ENCODE measurements at places on chromosomes 6 and 20.

GRCh38 chr6:314377-314776, 22.1 kb downstream of the DUSP22 start:
- DNase-seq = no peak

DNA sequence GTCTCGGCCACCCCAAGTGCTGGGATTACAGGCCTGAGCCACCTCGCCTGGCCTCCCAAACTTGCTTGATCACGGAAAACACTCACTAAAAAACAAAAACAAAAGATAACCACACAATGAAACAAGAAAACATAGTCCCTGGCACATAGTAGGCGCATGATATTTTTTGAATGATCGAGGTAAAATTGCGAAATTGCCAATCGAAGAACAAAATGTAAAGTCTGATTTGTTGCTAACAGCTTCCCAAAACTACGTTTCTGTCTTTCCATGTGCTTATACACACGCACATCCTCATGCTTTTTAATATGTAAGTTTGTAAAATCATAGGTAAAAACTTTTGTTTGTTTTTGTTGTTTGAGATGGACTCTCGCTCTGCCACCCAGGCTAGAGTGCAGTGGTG, 168.5 kb upstream of the SALL4 start:
- no peak for DNase-seq

GRCh38 chr6:27426045-27426620, 37.6 kb downstream of the ZNF391 start:
- no peak for DNase-seq

GRCh38 chr20:52859156-52859876, 112.8 kb upstream of the TSHZ2 start:
- DNase-seq = no peak

GRCh38 chr6:32472781-32473375, 33.2 kb downstream of the HLA-DRA start:
- DNase-seq = peak; percentile 11

- no peak for DNase-seq
Measured at GRCh38 chr20:16411361-16411760, 161.9 kb downstream of the KIF16B start.

DNA sequence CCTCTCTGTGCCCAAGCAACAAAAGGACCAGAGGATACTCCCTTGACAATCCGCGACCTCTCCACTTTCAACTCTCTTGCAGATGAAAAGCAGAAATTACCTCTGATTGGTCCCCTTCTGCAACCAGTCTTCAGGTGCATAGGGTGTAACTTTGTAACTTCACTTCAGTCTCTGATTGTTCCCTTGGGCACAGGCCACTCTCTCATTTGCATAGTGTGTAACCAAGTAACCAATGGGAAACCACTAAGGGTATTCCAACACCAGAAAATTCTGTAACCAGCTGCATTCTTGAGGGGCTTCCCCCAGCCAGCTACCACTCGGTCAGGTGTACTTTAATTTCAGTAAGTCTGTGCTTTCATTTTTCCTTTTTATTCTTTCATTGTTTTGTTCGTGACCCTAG, 4.4 kb upstream of the RAET1L start:
- no peak for DNase-seq

DNA sequence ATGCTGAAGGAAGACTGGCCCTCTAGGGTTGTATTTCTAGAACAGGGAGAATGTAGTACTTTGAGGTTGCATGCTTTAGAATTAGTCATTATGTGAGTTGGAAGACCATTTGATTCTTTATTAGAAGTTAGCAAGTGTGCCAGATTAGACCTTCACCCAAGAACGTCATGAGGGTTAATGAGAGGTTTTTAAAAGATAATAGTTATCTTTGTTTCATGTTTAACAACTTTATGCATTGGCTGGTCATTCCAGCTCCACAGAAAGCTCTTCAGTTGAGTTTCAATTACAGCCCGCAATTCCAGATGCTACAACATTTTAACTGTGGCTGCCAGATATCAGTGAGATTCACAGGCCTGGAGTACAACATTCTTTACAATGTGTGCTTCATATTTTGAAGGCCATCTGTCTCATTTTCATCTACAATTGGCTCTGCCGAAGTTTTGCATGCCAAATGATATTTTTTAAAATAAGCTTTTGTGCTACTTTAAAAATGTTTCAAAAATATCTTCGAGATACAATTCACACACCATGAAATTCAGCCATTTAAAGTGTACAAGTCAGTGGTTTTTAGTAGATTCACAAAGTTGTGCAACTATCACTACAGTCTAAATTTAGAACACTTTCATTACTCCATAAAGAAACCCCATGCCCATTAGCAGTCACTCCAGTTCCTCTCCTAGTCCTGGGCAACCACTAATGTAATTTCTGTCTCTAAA, 61.1 kb upstream of the FBXO30 start:
- peak; percentile 16 for DNase-seq

GRCh38 chr20:24616258-24617079, 147.0 kb downstream of the SYNDIG1 start:
- DNase-seq = no peak

GRCh38 chr6:7311917-7312615, 933 bp downstream of the SSR1 start:
- DNase-seq = peak; percentile 18

GRCh38 chr20:19820555-19821211, 62.6 kb downstream of the RIN2 start:
- DNase-seq = no peak

DNA sequence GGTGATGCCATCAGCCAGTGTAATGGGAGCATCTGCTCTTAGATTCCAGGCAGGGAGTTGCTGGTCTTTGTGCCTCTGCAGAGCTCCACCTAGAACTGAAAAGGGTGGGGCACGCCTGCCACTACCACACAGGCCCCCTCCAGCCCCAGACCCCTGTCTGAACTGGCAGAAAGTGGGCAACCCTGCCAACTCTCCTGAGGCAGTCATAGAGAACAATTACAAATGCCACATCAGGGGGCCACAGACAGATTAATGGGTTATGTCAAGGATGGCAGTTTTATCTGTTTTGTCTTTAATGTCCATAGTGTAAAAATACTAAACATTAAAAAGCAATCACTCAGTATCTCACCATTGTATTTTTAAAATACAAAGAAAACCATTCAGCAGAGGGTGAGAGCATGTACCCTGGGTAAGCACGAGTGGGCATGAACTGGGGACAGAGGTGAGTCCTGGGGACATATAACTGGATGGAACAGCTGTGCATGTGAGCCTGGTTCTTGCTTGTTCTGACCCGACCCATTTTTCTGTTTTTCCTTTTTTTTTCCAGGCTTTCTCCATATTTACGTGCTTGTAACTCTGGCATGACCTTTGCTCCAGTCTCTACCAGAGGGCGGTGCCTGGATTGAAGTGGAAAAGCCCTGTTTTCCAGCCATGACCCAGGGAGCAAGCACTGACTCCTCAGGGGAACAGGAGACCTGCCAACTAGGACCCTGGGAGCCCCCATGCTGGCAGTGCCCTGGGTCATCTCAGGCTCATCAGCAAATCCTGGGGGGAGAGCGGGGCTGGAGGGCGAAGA, 8.2 kb downstream of the TRAF3IP2 start:
- DNase-seq = no peak

GRCh38 chr6:37225350-37226169, 32.0 kb upstream of the TBC1D22B start:
- no peak for DNase-seq

DNA sequence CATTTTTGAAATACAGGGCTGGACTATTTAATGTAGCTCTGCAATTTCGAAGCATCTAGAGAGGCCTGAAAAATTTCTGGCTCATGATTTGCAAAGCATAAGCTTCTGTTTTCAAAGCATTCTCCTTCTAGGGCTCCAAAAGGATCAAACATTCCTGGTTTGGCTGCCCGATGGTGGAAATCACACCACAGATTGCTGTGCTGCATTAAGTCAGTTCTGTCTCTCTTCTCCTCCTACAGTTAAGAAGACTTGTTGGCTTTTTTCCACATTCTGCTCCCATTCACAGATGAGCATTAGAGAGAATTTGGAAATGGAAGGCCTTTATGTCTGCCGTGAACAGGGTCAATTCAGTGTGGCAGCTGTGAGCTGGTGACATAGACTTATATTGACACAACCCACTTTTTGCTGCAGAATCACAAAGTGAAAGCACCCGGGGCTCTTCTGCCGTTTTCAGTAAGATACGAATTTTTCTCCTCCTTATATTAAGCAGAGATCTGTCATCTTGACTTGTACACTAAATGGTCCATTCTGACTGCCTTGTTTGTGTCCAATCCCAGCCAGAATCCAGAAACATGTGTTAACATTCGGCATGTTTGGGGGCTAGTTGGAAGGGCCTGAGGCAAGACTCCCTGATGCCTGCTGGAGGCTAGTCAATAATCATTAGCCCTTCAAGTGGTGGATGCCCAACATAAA, 330.8 kb upstream of the DEFB112 start:
- DNase-seq = peak; percentile 33

DNA sequence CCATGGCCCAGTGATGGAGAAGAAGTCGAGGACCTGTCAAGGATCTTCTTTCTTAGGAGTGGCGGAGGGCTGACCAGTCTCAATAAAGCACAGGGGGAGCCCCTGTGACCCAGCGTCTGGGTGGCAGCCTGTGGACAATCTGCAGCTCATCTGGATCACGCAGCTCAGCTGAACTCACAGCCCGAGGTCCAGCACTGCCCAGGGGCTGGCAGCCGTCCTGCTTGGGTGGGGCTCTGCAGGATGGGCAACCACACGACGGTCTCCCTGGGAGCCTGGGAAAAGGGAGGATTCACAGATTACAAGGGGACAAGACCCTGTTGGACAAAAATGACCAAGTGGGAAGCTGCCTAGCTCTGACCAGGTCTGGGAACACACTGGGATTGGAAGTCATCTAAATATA, 110.8 kb downstream of the MYLK4 start:
- no peak for DNase-seq

- peak; percentile 16 for DNase-seq
Measured at GRCh38 chr20:8305449-8305978, 173.4 kb downstream of the PLCB1 start.

DNA sequence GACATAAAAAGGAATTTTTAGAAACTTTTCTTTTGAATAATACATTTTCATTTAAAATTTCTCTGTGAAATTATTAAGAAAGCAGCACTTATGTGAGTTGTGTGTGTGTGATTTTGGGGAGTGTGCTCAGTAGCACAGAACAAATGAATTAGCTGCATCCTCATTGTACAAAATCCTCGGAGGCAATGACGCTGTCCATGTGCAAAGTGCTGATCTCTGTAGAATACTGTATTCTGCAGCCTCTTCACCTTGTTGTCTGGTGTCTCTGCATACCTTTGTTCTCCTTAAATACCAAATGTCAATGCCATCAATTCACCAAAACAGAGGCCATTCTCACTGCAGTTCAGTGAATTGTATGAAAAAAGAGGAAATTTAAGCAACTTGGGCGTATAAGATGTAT, 838.4 kb downstream of the QKI start:
- DNase-seq = peak; percentile 52

GRCh38 chr6:25449774-25450173, 170.6 kb downstream of the CARMIL1 start:
- DNase-seq = peak; percentile 41

DNA sequence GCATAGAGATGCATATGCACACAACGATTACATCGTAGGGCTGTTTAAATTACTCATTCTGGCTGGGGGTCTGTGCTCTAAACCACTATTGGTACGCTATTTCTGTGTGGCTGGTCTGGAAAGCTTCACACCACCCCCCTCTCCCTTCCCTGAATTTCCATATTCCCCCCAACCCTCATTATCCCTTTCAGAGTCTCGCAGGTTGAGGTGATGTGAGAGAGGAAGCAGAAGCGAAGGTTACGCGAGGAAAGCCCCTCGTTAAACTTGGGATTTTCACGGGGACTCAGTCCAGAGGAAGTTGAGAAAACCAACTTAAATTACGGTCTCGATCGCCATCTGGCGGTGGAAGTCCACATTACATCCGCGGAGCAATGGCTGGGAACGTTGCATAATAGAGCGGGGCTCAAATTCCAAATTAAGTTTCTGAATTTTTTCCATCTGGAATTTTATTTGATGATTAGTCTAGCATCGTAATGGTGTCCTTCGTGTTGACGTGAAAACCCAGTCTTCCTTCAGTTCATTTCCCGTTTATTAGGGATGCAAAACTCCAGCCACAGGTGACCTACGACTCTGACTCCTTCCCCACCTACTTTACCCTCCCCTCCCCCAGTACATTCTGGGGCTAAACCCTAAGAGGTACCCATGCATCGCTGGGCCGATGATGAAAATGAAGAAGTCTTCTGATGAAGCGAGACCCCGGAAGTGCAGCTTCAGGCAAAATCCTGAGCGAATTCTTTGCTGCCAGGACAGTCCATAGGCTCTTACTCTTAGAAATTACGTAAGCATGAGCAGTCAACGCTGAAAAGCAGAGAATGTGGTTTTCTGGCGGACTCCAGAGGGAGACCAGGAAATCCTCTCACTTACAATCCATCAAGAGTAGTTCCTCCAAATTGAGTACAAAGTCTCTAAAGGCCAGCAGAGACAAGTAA, 19.7 kb downstream of the HLA-DOB start:
- DNase-seq = peak; percentile 75

DNA sequence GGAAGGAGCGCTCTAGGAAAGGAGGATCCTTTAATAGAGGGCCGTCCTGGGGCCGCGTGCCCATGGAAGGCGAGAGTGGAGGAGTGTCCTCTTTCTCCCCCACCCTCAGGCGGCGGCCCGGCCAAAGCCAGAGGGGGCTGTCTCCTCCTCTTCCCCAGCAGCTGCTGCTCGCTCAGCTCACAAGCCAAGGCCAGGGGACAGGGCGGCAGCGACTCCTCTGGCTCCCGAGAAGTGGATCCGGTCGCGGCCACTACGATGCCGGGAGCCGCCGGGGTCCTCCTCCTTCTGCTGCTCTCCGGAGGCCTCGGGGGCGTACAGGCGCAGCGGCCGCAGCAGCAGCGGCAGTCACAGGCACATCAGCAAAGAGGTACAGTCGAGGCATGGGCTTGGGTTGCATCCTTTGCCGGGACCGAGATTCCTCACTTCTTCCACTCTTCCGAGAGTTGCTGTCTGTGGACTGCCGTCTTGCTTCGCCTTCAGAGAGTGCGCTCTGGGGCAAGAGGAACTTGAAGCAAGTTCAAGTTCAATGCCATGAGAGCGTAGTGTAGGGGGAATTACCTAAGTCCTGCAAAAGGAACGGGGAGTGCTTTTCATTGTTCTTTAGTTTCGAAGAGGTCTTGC, at the start of gene LAMA2:
Gene LAMA2, plus strand, starts transcription at position 148 of the 621 bp plus-strand sequence. Its CDS starts 108 bp downstream, at position 256.
- DNase-seq = peak; percentile 97

DNA sequence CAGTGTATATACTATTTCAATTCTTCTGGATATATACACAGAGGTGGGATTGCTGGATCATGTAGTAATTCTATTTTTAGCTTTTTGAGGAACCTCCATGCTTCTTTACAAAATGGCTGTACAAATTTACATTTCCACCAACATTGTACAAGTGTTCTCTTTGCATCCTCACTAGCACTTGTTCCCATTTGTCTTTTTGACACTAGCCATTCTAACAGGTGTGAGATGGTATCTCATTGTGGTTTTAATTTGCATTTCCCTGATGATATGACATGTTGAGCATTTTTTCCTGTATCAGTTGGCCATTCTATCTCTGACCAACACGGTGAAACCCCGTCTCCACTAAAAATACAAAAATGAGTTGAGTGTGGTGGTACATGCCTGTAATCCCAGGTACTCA, 68.1 kb upstream of the PMEPA1 start:
- no peak for DNase-seq
